ENCODE measurements at places on chromosomes 13 and 19.

GRCh38 chr19:18317961-18318800, 4.7 kb downstream of the LSM4 start:
- peak; percentile 66 for DNase-seq

- no peak for DNase-seq
Observed at GRCh38 chr19:42306646-42307045, 4.2 kb upstream of the PAFAH1B3 start.

GRCh38 chr19:47075941-47076340, 27.5 kb upstream of the TMEM160 start:
- no peak for DNase-seq

DNA sequence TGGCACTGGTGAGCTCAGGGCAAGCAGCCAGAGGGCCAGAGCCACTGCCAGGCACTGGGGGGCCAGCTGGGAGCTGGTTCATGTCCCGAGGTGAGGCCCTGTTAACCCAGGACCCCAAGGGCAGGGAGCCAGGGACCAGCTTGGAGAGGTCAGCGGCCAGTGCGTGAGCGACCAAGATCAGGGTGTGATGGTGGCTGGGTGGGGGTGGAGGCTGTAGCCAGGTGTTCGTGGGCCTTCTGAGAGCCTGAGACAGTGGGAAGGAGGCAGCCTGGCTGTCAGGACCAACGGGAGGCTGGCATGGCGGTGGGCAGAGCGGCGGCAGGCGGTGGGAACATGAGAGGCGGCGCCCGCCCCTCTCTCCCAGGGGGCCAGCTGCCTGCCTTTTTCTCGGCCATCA, 8.1 kb upstream of the KPTN start:
- DNase-seq: no peak

DNA sequence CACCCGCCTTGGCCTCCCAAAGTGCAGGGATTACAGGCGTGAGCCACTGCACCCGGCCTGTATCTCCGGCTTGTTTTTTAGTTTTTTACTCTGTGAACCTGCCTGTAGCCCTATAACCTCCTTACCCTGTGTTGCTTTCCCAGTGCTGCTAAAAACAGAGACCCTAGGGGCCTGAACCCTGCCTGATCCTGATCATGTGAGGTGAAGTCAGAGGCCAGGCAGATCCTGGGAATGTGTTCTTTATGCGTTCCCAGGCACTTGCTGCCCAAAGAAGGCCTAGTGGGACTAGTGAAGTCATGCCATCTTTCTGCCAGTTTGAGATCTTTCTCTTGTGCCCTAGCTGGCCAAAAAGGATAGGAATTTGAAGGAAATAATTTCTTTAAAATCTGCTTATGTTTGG, 4.6 kb downstream of the UBA2 start:
- no peak for DNase-seq

- DNase-seq: peak; percentile 94
Observed at GRCh38 chr19:58326914-58327726, at the start of gene ZSCAN22. ZSCAN22 (plus strand) TSS chr19:58326994; CDS start chr19:58334803, 7,809 bp downstream.

Measured in activated CD4-positive, alpha-beta T cell treated with anti-CD3 and anti-CD28 coated beads, Interleukin-2, amount 50 U/mL, for 48 hours (primary cell).